ENCODE measurements at places on chromosomes 6 and 20.

DNA sequence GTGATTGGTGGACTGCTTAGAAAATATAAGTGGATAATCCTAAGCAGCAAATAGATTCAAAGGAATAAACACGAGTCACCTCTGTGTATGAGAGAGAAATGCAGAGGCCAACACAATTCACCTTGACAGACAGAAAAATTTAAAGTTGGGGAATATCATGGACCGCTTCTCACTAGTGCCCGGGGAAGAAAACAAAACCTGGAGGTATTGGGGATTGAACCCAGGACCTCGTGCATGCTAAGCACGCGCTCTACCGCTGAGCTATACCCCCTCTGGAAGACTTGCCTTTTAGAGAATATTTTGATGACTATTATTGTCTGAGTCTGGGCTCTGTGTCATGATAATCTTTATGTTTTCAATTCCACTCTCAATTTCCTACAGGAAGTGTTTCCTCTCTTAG lies 111.9 kb downstream of the TRIM27 start:
- no peak for DNase-seq

GRCh38 chr6:79672631-79673111 lies 41.5 kb downstream of the SH3BGRL2 start:
- DNase-seq: no peak

GRCh38 chr6:25866011-25866410 lies 8.0 kb downstream of the SLC17A3 start:
- DNase-seq: no peak

DNA sequence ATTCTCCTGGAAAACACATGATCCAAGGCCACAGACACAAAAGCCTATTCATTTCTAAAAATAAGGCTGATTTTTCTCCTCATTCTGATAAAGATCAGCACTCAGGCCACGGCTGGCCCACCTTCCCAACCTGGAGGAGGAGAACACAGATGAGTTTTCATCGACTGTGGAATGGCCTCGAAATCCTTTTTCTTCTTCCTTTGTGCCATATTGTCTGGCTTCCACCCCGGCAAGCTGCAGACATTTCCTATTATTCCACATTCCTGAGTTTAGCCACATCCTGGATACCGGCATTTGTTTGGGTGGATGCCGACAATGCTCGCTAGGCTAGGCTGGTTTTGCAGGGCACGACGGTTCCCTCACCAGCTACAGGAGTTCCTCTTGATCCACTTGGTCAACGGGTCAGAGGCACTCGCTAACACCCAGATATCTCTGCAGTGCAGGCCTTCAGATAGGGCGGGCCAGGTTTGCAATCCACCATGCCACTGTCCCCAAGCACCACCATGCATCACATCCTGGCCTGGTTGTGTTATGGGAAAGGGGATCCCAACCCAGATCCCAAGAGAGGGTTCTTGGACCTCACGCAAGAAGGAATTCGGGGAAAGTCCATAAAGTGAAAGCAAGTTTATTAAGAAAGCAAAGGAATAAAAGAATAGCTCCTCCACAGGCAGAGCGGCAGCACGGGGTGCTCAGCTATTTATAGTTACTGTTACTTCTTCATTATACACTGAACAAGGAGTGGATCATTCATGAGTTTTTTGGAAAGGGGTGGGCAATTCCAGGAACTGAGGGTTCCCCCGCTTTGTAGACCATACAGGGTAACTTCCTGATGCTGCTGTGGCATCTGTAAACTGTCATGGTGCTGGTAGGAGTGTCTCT lies 4.2 kb upstream of the CTSZ start:
- no peak for DNase-seq

DNA sequence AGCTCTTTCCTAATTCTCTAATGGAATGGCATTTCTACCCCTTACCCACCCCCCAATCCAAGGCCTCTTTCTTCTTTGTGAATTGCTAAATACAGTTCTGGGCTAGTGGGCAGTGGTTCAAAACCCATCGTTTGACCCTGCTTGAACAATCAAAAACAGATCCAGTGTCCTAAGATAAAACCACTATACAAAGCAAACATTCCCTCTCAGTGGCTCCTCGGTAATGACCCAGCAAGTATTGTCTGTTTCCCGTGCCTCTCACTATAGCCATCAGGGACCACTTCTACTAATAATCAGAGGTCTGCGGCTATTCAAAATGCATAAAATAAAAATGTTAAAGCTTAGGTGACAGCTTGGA lies 143.5 kb upstream of the AKAP12 start:
- DNase-seq: no peak

DNA sequence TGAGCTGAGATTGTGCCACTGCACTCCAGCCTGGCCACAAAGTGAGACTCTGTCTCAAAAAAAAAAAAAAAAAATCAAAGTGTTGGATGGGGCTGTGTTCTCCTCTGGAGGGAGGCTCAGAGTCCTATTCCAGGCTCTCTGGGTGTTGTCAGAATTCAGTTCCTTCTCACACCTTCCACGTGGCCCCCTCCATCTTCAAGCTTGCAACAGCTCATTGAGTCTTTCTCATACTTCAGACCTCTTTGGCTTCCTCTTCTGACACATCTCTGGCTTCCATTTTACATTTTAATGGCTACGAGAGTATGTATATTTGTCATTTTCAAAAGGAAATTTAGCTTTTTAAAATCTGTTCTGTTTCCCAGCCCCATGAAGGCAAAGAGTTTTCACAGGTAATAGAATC lies 85.8 kb downstream of the RNF144B start:
- no peak for DNase-seq

- no peak for DNase-seq
These were observed 114.7 kb downstream of the PLCB1 start for GRCh38 chr20:8246716-8247115.

DNA sequence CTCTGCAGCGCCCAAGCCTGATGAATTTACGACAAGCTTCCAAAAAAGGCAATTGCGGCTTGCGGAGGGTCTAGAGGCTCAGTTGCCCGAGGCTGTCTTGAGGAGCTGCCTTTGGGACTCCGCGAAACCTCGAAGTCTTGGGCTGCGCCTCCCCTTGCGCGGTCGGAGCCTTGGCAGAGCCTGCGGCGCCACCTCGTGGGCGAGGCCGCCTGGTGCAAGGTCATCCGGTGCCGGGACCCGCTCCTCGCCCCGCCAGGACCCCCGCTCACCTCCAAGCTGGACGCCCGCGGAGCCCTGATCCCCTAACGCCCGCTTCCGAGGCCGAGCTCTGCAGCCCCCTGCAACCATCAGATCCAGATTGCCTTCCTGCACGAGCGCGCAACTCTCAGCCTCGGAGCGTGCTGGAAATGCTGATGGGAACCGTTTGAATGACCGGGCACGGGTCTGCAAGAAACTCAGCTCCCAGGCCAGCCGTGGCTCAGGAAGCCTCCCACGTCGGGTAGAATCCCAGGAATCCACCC lies 14.9 kb upstream of the FAM210B start:
- peak; percentile 11 for DNase-seq

DNA sequence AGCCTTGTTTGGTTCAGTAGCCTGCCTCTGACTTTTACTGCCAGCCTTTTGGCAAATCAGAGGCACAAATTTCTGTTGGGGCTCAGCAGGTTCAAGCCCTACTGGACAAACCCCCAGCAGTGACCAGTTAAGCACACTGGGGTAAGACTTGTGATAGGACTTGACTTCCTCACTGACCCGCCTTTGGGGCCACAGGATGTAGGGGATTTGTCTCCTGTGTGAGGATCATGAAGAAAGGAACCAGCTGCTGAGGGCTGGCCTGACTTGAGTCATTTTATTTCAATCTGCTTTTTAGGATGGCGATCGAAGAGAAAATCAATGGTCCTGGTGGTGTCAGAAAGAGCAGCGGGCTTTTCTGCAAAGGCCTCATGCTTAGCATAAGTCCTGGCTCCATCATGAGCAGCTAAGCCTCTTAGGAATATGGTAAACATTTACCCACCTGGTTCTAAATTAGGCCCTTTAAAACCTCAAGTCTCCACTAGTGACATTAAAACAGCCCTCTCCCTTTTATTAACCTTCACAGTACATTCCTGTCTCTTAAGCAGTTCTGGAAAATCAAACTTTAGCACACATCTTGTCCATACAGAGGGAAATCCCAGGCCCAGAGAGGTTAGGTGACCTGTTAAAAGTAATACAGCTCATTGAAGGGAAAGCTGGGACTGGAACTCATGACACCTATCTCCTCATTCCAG lies 16.6 kb downstream of the CHMP4B start:
- DNase-seq: no peak

- no peak for DNase-seq
These were observed 10.3 kb upstream of the ID1 start for GRCh38 chr20:31594558-31595379.

GRCh38 chr20:49399329-49399728 lies 83.1 kb downstream of the KCNB1 start:
- DNase-seq: no peak

DNA sequence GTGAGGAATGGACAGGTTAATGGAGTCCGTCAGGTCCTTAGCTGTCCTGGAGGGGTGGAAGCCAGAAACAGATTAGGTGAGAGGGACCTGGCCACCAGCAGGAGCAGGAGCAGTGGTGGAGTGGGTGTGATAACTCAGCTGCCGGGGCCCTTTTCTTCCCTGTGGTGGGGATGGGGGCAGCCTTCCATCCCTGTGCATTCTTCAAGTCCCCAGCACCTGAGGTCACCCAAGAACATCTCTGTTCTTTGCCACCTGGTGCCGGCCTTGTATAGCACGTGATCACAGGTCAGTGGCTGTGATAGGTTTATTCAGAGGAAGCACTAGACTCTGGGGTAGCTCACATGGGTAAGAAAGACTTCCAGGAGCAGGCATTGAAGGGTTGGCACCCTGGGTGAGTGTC lies 16.6 kb downstream of the ERGIC3 start:
- DNase-seq: no peak

DNA sequence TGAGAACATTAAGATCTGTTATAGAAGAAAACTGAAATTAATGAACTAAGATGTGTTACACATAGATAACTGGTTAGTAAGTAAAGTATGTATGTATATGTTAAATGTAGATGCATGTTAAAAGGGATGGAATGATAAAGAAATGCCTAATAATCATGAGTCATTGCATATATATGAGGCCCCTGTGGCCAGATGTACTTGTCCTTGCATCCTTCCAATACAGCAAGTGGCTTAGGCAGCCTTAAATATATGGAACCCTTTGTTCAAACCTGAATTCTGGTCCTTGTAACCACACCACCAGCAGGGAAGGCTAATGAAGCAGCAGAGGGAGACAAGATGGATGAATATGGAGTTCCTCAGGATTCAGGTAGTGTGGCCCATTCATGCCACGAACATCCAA lies 9.8 kb upstream of the AKAP7 start:
- no peak for DNase-seq

GRCh38 chr20:2005831-2006426 lies 12.1 kb upstream of the PDYN start:
- DNase-seq: peak; percentile 11

DNA sequence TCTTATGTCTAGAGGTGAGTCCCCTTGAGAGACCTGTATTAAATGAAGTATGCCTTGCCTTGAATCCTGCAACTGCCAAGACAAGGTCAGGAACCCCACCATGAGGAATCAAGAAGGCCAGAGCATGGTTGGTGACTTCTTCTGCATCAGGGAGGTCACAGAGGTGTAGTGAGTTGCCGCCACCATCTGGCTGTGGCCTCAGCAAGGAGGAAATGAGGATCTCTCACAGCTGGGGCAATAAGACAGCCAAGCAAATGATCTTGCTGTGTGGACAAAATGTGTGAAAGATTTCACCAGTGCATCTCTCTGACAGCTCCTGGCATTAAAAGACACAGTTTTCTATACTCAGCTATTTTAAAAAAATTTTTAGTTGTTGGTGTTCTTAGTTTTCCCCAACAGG lies 611.0 kb downstream of the DOK5 start:
- DNase-seq: no peak

GRCh38 chr6:7922596-7922995 lies 12.0 kb upstream of the TXNDC5 start:
- no peak for DNase-seq

GRCh38 chr6:18121580-18122127 lies 823 bp downstream of the NHLRC1 start:
- DNase-seq: no peak

- DNase-seq: no peak
These were observed 30.5 kb downstream of the SPDEF start for GRCh38 chr6:34525431-34526175.

DNA sequence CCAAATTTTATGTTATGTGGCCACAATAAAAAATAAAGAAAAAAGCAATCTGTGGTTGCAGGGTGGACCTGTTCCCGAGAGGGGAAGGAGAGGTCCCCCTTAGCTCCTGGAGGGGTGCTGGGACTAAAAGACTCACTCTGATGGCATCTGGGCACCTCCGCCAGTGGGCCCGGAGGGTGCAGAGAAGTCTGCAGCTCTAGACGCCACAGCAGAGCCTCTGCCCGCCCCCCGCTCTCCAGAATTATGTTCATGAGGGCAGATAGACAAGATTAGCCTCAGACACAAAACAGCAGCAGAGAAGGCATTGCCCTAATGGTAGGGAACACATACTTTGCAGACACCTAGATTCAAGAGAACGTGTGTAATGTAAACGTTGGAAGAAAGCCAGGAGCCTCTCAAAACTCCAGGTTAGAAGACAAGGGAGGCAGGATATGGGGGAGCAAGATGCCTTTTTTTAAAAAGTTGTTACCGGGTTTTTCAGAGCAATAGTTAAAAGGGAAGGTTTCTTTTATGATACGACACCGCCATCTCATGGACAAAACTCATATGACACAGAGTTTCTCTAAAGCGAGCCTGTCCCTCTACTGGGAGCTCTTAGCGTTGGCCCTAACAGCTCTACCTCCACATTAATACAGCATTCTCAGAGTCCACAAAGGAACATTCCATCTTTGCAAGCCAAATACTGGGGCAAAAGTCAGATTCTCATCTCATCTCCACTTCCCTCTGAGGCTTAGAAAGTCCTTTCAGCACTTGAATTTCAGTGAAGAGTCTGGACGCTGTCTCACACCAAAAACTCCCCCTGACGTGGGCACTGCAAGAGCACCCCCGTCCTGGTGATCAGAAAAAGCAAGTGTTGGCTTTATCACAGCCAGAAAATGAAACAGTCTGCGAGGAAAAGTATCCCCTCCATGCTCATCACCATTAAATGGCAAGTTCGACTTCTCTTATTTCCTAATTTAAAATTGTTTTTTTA lies 47.2 kb downstream of the FOXF2 start:
- DNase-seq: no peak

DNA sequence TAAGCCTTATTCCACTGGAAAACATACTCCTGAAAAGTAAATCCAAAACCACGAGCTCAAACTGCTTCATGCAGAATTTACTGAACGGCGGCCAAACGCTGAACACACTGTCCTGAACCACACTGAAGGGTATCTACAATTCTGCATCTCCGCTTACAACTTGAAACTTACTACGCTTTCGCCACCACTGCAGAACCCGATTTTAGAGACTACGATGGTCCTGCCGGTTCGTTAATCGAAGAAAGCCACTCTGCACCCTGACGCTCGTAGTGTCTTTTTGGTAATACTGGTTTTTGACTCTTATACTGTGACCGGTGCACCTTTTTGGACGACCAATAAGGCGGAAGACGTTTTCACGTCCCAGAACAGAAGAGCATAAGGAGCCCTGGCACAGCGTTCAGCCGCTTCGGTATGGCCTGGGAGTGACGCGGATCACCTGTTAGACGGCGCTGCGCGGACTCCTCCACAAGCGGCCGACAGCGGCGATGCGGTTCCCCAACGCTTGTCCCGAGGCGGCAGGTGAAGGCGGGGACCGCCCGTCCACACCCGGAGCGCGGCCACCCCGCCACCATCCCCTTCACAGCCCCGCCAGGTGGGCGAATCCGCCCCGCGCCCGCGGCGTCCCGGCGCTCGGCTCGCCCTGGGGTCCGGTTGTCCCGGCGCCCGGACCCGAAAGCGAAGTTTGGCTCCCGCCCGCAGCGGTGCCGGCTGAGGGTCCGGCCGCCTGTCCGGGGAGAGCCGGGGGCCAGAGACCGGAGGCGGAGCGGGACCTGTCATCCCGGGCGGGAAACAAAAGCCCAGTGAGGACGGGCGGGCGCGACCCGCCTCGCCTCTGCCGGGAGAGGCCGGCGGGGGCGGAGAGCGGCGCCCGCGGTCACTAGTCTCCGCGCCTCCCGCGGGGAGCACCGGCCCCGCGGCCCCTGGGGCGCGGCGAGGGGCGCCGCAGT lies 784 bp downstream of the FKBP5 start:
- peak; percentile 48 for DNase-seq
